ENCODE measurements at places on chromosomes 12 and 14. TPM values are rescaled to one million over a fixed set of nuclear protein-coding genes. Genes with fewer than 3 reads are reported as not detected.

GRCh38 chr12:80087486-80088213, 11.7 kb upstream of the OTOGL start:
- DNase-seq, result no peak

- DNase-seq, result no peak
Observed at GRCh38 chr12:79587368-79587767, 103.4 kb downstream of the PAWR start.

- no peak for DNase-seq
Observed at GRCh38 chr12:79508622-79509021, 182.1 kb downstream of the PAWR start.

DNA sequence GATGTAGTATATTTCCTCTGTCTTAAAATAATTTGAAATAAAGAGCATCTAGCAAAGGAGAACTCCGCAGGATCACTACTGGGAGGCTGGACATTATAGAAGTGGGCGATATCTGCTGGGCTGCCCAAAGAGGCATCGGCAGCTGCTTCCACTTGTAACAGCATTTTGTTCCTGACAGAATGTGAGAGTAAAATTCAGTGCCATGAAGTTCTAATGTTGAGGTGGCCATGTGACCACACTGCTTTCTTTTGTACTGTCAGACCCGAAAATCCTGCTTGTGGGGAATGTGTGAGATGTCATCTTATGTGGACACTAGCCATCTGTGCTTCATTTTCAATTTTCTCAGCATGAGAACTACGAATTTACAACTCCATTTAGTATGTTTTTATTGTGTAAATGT, 151.9 kb downstream of the ACSS3 start:
- DNase-seq, result no peak

DNA sequence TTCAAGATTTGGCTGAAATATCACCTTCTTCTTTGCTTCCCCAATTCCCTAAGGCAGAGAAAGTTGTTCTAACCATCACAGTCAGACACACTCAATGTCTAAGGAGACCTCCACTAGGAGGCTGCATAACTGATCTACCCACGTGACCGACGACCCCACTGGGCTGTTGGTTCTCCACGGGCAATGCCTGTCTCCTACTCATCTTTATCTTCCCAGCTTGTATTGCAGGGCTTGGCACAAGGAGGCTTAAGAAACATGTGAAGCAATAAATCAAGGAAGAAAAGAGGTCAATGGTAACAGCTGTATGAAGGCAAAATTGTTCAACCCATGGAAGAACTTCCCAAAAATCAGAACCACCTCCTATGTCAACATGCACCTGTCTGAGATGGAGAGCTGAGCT, 27.1 kb downstream of the NT5DC3 start:
- DNase-seq, result no peak

DNA sequence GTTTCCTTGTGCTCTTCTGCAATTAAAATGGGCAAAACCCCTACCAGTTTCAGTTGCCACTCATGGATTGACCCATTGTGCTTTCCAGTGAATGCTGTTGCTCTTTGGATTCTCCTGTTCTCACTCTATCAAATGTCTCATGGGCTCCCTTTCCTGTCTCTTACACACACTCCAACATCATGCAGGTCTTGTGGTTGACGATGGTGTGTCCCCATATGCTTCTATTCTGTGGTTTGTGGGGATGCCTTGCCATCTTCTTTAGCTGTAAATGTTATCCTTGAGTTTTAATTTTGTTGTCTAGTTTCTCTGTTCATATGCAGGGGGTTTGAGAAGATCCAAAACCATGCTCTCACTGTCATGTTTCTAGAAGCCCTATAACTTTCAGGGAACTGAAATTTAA, 31.9 kb upstream of the FBXO34 start:
- no peak for DNase-seq

GRCh38 chr12:55554296-55554695, 4.9 kb downstream of the OR6C4 start:
- DNase-seq, result no peak

DNA sequence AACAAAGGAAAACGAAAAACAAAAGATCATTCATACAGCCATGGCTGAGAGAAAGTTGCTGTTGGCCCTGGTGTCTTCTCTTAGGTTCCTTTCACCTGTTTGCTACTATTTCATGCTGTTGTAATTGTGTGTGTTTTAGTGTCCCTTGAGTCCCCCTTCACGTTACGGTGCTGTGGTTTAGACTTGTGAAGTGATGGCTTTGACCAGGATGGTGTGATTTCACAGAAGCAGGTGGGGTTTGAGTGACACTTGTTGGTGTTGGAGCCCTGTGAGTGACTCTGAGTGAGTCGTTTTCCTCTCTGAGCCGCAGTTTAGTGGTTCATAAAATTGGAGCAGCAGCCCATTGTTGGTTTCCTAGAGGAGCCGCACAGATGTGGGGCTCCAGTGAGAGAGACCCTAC, 635.4 kb downstream of the VRK1 start:
- DNase-seq, result no peak

GRCh38 chr14:23033801-23034497, 751 bp downstream of the PSMB5 start:
- no peak for DNase-seq

GRCh38 chr14:68789821-68790643, 2.8 kb downstream of the ZFP36L1 start:
- no peak for DNase-seq

GRCh38 chr12:3720772-3721171, 32.1 kb downstream of the CRACR2A start:
- DNase-seq, result no peak

The KRT8 gene
- polyA plus RNA-seq, result 204 TPM

The FICD gene
- 3.0 TPM for polyA plus RNA-seq

The SLC17A8 gene
- 1.2 TPM for polyA plus RNA-seq

The SLCO1B1 gene
- 0.08 TPM for polyA plus RNA-seq

The ZNF385A gene
- 7.7 TPM for polyA plus RNA-seq

The PRPF40B gene
- 27.1 TPM for polyA plus RNA-seq

The FOXN4 gene
- 2.2 TPM for polyA plus RNA-seq

The ENDOU gene
- 0.34 TPM for polyA plus RNA-seq

The ERP27 gene
- 33.9 TPM for polyA plus RNA-seq
